ENCODE measurements at places on chromosomes 16 and 17.

DNA sequence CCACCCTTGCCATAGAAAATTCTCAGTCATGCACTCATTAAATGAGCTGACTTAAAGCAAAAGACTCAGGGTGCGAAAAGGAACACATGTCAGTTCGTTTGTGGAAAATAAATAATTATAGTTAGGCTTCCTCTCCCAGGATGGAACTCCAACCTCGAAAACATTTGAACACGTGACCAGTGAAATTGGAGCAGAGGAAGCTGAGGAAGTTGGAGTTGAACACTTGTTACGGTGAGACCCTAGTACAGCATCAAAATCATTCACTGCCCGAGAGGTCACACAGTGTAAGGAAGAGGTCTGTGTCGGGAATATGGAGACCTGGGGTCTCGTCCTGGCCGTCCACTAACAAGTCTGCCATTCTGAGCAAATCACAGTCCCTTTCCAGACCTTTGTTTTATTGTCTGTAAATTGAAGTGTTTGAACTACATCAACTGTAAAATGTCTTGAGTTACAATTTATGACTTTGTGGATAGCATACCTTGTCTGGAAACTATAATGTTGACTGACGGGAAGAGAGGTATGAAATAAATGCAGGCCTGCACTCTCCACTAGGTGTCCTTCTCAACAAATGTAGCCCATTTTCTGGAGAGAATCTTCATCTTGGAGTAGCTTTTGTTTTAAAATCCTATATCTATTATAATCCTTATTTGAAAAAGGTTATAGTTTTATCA lies 7.7 kb downstream of the PSMD7 start:
- no peak for DNase-seq

DNA sequence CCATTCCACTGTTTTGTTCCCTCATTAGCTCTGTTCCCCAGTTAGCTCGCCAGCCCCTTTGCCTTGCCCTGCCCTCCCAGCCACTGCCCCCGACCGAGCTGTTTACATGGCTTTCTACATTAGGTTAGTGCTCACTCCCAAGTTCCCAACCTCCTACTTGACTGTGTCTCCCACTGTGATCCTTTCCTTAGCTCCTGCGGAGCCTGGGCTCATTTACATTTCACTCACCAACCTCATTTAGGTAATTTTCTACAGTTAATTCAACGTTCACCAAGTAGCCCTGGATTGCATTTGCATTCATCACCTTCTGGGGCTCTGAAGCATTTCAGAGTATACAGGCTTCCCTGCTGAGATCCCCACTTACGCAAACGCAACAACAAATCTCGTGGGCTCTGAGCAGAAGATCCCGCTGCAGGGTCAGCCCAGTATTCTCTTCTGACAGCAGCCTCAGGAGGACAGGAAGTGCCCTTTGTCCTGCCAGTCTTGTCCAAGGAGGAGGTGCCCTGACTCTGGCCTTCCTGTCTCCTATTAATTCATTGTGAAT lies 325.8 kb upstream of the CCL2 start:
- no peak for DNase-seq

DNA sequence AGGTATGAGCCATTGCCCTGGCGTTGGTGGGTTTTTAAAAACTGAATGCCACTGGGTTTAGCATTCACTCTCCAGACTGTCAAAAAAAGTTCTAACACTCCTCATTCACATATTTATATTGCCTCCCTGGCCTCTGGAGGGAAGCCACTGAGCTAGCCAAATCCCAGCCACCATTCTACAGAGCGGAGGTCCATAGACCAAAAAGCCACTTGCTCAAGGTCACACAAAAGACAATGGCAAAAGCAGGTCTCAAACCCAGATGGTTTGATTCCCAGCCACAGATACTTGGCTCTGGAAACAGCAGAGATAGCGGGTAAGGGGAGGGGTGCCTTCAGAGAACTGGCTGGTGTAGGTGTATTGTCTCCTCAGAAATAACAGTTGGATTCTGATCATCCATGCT lies 18.0 kb upstream of the CDIPT start:
- DNase-seq, result no peak

GRCh38 chr17:64579917-64580316 lies 73.1 kb downstream of the CEP95 start:
- no peak for DNase-seq

DNA sequence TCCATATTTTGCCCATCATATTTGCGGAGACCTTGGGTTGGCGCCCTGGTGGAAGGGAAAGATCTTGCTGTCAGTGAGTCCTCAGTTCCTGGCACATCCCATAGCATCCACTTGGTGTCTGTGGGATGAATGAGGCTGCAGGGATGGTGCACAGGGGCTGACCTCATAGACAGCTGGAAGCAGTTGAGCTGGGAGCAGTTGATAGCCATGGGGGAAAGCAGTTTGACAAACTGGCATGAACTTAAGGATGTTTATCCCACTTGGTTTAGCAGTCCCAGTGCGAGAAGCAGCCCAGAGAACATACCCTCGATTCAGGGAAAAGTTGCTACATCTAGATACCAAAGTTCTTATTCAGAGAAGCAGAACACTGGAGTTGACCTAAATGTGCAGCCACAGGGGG lies 80.7 kb downstream of the SNX29 start:
- no peak for DNase-seq
